ENCODE measurements at places on chromosomes 5 and 9.
A peak's percentile ranks its signal among the peaks of the same experiment; 100 is the strongest.

- no peak for DNase-seq
These were observed 172.8 kb downstream of the RFK start for GRCh38 chr9:76221423-76221822.

DNA sequence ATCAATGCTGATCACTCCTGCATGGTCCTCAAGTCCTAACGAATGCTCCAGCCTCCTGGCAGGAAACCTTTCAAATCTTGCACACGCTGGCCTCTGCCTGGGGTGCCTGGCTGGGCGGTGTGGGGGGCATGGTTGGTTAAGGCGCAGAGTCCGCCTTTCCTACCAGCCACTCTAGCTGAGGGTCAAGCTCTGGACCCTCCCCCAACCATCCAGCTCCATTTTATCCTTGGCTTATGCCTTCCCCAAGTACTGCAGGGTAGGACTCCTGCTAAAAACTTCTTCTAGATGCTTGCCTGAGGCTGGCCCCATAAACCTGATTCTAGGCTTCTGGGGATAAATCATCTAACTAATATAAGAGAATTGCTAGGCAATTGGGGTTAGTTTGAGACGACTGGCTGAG is 808 bp upstream of the MVB12B start:
- DNase-seq = no peak

DNA sequence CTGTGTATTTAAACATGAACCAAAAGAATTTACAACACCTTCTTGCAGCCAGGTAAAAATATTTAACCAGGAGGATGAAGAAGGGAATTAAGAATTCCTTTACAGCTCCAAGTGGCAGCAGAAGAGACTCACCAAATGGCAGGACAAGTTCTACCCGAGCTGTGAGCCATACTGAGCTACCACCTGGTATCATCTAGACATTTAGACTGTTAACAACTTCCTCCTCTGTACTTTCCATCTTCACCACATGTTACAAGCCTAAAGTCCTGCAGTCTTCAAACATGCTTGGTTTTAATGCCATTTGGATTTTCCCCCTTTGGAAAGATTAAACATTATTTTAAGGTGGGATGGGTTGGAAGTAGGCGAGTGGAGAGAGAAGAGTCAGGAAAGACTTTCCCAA is 190.2 kb downstream of the TRPM6 start:
- DNase-seq = no peak

GRCh38 chr5:179385914-179386313 is 40.7 kb upstream of the ADAMTS2 start:
- DNase-seq = no peak

DNA sequence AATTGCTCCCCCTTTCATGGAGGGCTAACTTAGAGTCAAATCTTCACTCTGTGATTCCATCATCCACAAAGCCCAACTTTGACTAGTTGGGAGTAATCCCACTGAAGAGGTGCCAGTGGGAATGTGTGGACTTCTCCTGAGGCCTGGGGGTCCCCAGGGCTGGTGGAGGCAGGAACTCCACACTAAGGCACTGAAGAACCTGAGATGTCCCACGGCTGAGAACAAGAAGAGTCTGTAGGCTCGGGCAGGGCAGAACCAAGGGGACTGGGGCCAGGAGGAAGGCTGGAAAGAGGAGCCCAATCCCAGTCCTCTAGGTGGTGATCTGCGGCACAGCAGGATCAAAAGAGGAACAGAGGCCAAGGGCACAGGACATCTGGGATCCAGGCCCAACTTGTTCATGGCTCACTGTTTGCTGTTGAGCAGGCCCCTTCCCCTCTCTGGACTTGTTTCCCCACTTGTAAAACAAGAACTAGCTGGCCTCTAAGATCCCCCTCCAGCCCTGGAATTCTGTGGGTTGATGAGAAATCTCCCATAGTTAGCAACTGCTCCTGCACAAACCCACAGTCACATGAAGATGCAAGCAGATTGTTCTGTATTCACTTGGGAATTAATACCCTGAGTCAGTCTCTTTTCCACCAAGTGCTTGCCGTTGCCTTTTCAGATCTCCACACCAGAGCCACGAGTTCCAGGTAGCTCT is 32.7 kb upstream of the ALDH1B1 start:
- no peak for DNase-seq

- no peak for DNase-seq
These were observed 62.3 kb downstream of the RAPGEF1 start for GRCh38 chr9:131677444-131678180.

DNA sequence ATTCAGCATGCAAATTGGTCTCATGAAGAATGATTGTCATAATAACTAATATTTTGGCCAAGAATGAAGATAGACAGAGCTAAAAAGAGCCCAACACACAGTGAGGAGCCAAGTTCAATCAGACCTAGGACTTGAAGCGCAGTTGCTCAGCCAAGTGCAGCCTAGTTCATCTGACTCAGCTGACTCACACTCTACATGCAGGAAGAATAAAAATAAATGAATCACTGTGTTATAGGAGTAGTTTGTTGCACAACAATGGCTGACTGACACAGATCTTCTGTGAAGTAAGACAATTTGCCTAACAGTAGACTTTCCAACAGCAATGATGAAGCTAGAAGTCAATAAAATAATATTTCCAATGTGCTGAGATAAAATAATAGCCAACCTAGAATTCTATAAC is 261.5 kb downstream of the CEMIP2 start:
- no peak for DNase-seq

DNA sequence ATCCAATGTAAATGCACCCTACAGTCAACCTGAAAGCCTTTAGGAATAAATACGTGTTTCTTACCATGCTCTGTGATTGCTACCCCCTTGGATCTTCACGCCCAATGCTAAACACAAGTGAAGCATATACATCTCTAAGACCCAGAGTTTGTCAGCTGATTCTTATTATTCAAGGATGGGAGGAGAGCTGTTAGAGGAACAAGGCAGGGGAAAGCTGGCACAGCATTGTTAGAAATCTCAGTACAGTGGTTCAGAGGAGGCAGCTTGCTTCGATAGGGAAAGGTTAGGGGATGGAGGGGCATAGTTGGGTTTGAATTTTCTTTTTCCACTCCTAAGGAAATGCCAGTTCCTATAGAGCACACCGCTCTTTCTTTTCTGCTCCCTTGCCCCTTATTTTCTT is 16.7 kb upstream of the TAF11L2 start:
- no peak for DNase-seq

DNA sequence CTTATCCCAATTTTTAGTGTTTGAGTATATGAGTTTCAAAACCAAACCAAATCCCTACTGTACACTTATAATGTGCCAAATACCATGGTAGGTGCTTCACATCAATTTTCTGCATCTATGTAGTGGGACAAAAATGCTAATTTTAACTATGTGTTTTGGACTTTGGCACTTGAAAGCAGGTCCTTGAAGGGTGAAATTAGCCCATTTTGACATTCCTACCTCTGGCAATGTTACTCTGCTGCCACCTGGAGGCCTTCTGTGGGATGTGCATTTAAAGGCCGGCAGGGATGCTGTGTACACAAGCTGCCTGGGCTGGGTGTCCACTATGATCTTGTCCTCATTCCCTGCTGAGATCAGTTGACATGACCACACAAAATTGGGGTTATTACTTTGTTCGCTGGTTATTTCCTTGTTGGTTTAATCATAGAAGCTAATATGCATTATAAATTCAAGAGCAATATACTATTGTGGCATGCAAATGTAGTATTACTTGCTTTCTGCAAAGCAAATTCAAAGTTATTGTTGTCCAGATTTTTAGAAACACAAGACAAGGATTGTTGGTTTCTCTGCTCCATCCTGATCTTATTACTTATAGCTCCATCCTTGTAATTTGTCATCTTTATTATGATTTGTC is 166.8 kb downstream of the ARHGEF28 start:
- DNase-seq = peak; percentile 59

DNA sequence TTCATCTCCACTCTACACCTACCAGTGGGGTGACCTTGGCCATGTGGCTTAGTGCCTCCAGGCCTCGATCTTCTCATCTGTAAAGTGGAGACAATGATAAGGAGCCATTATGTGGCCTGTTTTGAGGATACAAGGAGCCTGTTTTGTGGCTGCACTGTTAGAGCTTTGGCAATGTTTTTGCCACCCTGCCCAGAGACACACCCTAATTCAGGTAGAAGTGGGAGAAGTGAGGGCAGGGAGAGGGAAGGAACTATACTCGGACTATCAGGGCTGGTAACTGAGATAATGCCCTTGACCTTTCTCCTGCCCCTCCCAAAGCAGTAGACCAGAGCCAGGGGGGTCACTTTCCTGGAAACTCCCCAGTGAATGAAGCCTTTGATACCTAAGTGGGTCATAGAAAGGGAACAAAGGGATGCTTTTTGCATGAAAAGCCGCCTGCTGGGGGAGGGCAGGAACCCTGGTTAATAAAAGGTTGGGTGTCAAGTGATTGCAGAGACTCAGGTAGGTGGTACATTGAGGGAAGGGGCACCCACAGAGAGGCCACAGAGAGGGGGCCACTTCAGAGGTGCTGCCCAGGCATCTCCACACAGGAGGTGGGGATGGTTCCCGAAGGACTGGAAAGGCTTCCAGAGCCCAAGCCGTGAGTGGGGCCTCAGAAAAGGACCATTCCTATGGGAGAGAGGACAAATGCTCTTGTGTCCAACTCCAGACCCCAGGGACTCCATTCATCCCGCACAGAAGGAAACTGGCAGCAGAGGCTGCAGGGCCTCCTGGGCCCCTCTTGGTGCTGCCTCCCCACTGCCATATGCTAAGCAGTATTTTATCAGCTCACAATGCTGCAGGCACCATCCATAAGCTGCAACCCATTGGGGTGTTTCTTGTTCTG is 42.3 kb upstream of the VDAC1 start:
- no peak for DNase-seq

- DNase-seq = no peak
These were observed 25.5 kb upstream of the SLC6A19 start for GRCh38 chr5:1175801-1176472.

DNA sequence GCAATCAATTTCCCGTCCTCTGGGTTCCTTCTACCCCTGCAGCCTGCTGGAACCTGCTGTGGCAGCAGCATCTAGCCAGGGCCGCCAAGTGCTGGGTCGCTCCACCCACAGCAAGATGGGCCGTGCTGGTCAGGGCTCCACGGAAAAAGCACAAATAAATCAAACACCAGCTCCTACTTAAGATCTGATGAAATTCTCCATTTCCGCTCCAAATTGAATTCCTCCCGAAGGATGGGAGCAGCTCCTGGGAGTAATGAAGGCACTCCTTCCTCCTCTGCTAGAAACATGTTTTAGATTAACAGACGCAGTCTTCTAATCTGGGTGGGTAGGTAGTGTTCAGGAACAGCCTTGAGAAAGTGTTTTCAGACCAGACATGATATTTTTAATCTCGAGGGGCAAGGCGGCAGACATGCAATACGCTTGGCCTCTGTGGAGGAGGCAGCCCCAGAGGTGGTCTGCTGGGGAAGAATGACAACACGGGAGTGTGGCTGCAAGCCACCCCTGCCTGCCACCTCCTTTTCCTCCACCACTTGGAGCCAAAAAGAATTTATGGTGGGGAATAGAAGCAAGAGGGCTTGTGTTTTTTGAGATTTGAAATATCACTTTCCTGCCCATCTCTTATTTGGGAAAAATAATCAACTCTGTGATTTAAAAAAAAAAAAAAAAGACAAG is 194.1 kb downstream of the AOPEP start:
- no peak for DNase-seq

- no peak for DNase-seq
These were observed 705.6 kb downstream of the SEMA5A start for GRCh38 chr5:8840237-8840636.

DNA sequence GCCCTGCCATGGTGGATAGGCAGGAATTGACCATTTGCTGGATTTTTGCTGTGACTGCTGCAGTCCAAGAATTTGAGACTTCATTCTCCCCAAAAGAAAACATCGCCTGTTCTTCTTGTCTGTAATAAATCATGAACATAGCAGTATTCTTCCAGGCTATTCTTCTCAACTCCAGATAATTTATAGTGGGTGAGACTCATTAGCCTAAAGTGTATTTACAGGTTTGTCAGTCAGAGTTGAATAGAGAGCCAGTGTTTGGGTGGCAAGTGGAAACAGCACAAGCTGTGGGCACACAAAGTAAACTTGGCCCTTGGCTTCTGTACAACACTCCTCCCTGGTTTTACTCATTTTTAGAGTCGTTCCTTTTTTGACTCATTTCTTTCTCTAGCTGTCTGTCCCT is 128.2 kb upstream of the VCAN start:
- peak; percentile 11 for DNase-seq

DNA sequence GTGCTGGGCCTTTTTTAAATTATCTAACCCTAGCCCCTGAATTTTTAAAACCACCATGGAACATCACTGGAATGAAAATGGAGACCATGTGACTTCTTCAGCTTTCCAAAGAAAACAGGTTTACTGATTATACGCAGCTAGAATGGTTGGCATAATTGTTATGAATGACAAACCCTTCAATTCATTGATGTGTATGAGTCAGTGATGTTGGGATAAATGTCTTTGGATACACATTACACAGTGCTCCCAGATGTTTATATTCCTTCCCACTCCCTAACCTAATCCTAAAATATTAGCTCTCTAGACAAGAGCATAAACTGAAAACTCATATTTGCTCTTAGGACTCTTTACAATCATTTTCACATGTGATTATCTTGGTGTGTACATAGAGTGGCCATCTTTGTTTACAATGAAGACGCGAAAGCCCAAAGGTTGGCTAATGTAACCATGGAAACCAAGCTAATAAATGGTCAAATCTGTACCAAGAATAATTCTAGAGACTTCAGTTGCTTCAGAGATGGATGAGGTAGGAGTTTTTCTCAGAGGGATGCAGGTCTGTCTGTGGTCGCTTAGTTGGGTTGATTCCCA is 131.2 kb upstream of the HMHB1 start:
- DNase-seq = peak; percentile 40

GRCh38 chr5:69188811-69189161 is 597 bp upstream of the CENPH start:
- no peak for DNase-seq

GRCh38 chr9:22214497-22215031 is 205.5 kb upstream of the CDKN2B start:
- DNase-seq = no peak

DNA sequence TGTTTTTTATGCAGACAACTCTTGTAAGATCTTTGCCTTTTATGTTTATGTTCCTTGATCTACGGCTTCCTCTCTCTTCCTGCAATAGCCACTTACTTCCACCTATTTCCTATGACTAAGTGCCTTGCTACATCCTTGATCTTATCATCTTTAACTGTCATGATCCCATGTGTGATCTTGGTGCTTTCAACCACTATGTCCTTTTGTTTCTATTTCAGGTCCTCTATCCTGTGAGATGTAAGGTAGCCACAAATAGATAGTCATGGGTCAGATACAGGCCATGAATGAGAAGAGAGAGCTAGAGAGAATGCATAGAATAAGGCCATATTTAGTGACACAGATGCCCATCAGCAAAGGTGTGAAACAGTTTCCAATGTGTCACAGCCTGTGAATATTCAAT is 243.6 kb upstream of the HAPLN1 start:
- DNase-seq = no peak

- peak; percentile 49 for DNase-seq
These were observed 31.7 kb downstream of the ZDHHC21 start for GRCh38 chr9:14661421-14662059.

DNA sequence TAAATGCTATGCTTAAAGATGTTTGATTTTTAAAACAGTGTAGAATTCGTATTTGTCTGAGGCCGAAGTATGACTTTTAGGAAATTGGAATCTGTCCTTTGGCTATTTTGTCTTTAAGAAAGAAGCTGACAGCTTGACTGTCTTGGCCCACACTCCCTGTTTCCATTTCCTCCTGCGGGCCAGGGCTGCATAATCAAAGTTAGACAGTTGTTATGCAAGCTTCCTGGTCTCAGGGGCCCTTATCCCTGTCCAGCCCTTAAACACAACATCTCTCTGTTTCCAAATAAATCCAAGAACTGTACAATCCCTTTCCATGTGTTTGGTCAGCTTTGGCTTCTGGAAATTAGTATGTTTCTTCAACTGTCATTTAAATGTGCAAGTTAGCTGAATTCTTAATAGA is 54.6 kb upstream of the ECM2 start:
- no peak for DNase-seq

- DNase-seq = no peak
These were observed 9.9 kb upstream of the MEGF10 start for GRCh38 chr5:127280491-127281220.
